Endothelial cell of umbilical vein (primary cell): ENCODE measurements at places on chromosomes 4 and X. TPM values are rescaled to one million over a fixed set of nuclear protein-coding genes. Genes with fewer than 3 reads are reported as not detected.

The S100P gene
- polyA plus RNA-seq, result 0.06 TPM in 1 of 2 replicates, not detected in the other

The DGKK gene
- polyA plus RNA-seq, result not detected in 2 replicates

The CXCL11 gene
- polyA plus RNA-seq, result 0.91 and 1.0 TPM in 2 replicates

The TRAM1L1 gene
- 0.65 and 0.88 TPM in 2 replicates for polyA plus RNA-seq

DNA sequence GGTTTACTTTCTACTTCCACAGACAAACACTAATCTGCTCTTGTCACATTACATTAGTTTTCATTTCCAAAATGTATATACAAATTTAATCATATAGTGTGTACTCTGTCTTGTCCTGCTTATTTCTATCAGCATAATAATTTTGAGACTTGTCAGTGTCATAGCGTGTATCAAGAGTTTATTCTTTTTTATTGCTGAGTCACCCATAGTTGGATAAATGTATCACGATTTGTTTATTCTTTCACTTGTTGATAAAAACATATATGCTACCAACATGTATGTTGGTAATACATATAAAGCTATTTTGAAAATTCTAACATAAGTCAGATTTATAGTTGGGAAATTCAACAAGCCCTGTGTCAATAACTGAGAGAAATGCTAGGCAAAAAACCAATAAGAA is 261.2 kb downstream of the TRAM1L1 start:
- H3K36me3 ChIP-seq, result no peaks in the 10 kb centered on the region
- no peak overlapping the region for H3K27ac ChIP-seq
- DNase-seq, result no peak
- H3K4me3 ChIP-seq, result no peak overlapping the region

- H3K27ac ChIP-seq, result no peak overlapping the region
- H3K4me3 ChIP-seq, result no peak overlapping the region
- no peaks in the 10 kb centered on the region for H3K27me3 ChIP-seq
- no peak for DNase-seq
- H3K4me1 ChIP-seq, result no peaks in the 10 kb centered on the region
Measured at GRCh38 chr4:39490322-39490721, 31.5 kb downstream of the LIAS start.

DNA sequence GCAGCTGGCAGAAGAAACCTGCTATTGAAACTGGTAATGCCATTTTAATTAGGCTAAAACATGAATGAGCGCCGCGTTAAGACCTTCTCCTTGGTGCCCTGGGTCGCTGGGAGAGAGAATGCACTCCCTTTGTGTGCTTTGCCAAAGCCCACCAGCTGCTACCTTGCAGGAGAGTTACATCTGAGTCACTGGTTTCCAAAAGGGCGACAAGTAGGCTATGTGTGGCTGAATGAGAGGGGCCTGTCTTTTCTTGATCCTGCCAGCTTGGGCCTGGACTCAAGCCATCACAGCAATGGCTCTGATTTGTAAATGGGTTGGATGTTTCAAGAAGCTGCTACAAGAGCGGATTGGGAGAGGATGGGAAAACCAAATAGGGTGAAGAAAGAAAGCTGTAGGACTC is 81.5 kb downstream of the NHS start:
- H3K4me1 ChIP-seq, result no peaks in the 10 kb centered on the region
- no peaks in the 10 kb centered on the region for H3K36me3 ChIP-seq
- H3K27me3 ChIP-seq, result no peaks in the 10 kb centered on the region
- H3K4me3 ChIP-seq, result no peak overlapping the region

DNA sequence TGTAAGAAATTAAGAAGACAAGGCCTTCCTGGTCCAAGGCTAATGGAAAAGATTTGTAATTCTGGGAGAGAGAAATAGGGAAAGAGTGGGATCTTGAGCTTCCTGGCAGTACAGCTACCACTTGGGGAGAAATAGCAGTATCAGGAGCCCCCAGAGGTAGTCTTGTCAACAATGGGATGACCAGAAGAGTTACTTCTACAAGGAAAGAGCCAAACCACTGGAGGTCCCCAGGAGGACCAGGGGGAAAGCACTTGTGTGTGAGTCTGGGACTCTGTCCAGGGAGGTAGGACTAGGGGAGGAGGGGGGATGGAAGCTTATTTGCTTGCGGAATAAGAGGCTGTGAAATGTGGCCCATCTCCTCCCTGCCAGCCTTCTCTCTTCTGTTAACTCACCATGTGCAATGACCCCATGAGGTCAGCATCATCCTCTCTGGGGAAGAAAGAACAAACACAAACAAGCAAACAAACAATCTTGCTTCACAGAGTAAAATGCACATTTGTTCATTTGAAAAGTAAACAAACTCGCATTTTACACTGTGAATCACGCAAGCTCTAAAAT is 160.1 kb downstream of the STK32B start:
- no peak overlapping the region for H3K27ac ChIP-seq
- H3K4me1 ChIP-seq, result no peaks in the 10 kb centered on the region
- no peaks in the 10 kb centered on the region for H3K36me3 ChIP-seq
- H3K4me3 ChIP-seq, result no peak overlapping the region
- DNase-seq, result no peak
- no peaks in the 10 kb centered on the region for H3K27me3 ChIP-seq

DNA sequence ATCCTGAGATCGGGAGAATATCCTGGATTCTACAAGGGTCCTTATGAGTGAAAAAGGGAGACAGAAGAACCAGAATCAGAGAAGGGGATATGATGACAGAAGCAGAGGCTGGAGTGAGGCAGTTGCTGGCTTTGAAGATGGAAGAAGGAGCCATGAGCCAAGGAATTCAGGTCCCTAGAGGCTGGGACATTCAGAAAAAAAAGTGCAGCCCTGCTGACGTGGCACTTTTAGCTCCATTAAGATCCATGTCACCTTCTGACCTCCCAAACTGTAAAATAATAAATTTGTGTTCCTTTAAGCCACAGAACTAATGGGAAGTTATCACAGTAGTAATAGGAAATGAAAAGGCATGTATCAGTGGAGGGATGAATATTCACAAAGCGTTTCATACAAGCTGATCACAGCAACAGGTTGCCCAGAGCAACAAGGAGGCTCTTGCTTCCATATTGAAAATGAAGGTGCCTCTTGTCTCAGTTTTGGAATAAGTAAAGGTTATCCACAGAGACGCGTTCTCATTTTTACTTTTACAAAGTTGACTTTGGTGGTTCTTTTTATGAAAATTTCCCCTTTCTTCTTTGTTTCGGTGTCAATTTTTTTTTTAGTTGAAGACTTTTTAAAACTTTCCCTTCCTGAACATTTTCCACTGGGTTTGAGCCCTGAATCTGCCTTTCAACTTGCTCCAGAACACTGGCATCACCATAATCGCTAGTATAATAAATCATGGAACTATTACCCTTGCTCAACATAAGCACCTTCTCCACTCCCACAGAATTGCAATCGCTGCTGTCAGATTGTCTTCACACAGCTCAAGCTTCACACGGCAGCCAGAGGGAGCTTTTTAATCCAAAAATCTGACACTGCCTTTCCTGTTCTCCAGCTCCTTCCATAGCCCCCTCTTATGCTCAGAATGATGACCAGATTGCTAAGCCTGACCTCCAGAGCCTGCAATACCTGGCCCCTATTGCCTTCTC is 127.6 kb upstream of the RBPJ start:
- no peak overlapping the region for H3K27ac ChIP-seq
- H3K36me3 ChIP-seq, result no peaks in the 10 kb centered on the region
- no peak for DNase-seq
- no peak overlapping the region for H3K4me3 ChIP-seq
- H3K27me3 ChIP-seq, result no peaks in the 10 kb centered on the region

GRCh38 chr4:98969878-98970785 is 25.4 kb upstream of the METAP1 start:
- no peak overlapping the region for H3K4me3 ChIP-seq
- H3K36me3 ChIP-seq, result no peaks in the 10 kb centered on the region
- H3K27me3 ChIP-seq, result peaks cover 7% of the 10 kb centered on the region
- H3K4me1 ChIP-seq, result no peaks in the 10 kb centered on the region

- no peak for DNase-seq
- peaks cover 3% of the 10 kb centered on the region for H3K36me3 ChIP-seq
- H3K4me1 ChIP-seq, result no peaks in the 10 kb centered on the region
- no peak overlapping the region for H3K27ac ChIP-seq
- no peaks in the 10 kb centered on the region for H3K27me3 ChIP-seq
Measured at GRCh38 chrX:85977218-85977617, 70.1 kb downstream of the CHM start.

GRCh38 chr4:24203926-24204325 is 314.1 kb upstream of the PPARGC1A start:
- no peak overlapping the region for H3K27ac ChIP-seq
- H3K4me1 ChIP-seq, result no peaks in the 10 kb centered on the region
- H3K27me3 ChIP-seq, result no peaks in the 10 kb centered on the region
- H3K4me3 ChIP-seq, result no peak overlapping the region
- DNase-seq, result no peak

DNA sequence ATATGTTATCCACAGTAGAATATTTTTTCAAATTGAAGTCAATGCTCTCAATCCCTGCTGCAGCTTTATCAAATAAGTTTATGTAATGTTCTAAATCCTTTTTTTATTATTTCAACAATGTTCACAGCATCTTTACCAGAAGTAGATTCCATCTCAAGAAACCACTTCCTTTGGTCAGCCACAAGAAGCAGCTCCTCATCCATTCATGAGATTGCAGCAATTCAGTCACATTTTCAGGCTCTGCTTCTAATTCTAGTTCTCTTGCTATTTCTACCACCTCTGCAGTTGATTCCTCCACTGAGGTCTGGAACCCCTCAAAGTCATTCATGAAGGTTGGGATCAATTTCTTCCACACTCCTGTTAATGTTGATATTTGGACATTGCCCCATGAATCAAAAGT is 2301.3 kb upstream of the TENM3 start:
- no peak overlapping the region for H3K27ac ChIP-seq
- DNase-seq, result no peak
- H3K27me3 ChIP-seq, result no peaks in the 10 kb centered on the region
- H3K36me3 ChIP-seq, result no peaks in the 10 kb centered on the region

- peaks cover 27% of the 10 kb centered on the region for H3K4me1 ChIP-seq
- no peaks in the 10 kb centered on the region for H3K36me3 ChIP-seq
- DNase-seq, result peak; percentile 75
- H3K27ac ChIP-seq, result peak within 1 kb of the TSS; percentile 90
- no peak within 1 kb of the TSS for H3K4me3 ChIP-seq
Measured at GRCh38 chr4:39032218-39033085, at the start of gene TMEM156. Gene TMEM156 (minus strand): TSS chr4:39032409. CDS start chr4:39032313, 96 bp downstream.

DNA sequence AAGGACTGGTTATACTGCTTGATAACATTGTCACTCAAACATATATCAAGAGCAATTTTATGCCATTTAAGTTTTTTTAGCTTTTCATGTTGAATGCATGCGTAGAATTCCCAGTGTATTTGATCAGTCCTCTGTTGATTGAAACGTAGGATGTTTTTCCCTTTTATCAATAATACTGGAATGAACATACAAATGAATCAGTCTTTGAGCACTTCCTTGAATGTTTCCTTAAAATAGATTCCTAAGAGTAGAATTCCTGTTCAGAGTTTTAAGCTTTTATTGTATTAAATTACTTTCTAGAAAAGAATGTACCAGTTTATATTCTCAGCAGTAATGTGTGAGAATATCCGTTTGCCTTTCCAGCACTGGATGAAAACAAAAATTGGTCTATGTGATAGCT is 37.8 kb downstream of the ADD1 start:
- DNase-seq, result peak; percentile 65
- peaks cover 18% of the 10 kb centered on the region for H3K4me1 ChIP-seq
- H3K27me3 ChIP-seq, result no peaks in the 10 kb centered on the region
- H3K27ac ChIP-seq, result no peak overlapping the region
- no peak overlapping the region for H3K4me3 ChIP-seq

GRCh38 chrX:11367609-11368430 is 74.6 kb downstream of the AMELX start:
- no peaks in the 10 kb centered on the region for H3K36me3 ChIP-seq
- no peak overlapping the region for H3K4me3 ChIP-seq
- H3K27me3 ChIP-seq, result no peaks in the 10 kb centered on the region

DNA sequence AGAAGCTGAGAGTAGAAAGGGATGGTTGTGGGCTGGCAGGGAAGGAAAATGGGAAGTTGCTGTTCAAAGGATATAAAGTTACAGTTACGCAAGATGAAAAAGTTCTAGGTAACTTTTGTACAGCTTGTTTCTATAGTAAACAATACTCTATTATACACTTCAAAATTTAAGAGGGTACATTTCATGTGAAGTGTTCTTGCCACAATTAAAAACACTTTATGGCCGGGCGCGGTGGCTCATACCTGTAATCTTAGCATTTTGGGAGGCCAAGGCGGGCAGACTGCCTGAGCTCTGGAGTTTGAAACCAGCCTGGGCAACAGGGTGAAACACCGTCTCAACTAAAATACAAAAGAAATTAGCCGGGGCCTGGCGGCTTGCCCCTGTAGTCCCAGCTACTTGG is 623.6 kb downstream of the STIM2 start:
- no peaks in the 10 kb centered on the region for H3K4me1 ChIP-seq
- H3K27ac ChIP-seq, result no peak overlapping the region
- no peak for DNase-seq
- H3K4me3 ChIP-seq, result no peak overlapping the region
- H3K36me3 ChIP-seq, result no peaks in the 10 kb centered on the region
